ENCODE measurements at places on chromosomes 6 and 20. TPM values are rescaled to one million over a fixed set of nuclear protein-coding genes. Genes with fewer than 3 reads are reported as not detected.

The CCN6 gene
- not detected for total RNA-seq

The LY86 gene
- total RNA-seq, result not detected

The NDRG3 gene
- 22.3 TPM for total RNA-seq

The SIRPG gene
- not detected for total RNA-seq

The MICAL1 gene
- 15.1 TPM for total RNA-seq

The COL21A1 gene
- 0.76 TPM for total RNA-seq

The COL19A1 gene
- total RNA-seq, result not detected

The MYBL2 gene
- 76.0 TPM for total RNA-seq

The JAG1 gene
- 32.8 TPM for total RNA-seq

The SIRPB1 gene
- total RNA-seq, result 0.51 TPM

The IFT52 gene
- total RNA-seq, result 28.7 TPM

The RNF39 gene
- total RNA-seq, result not detected

The RBM24 gene
- 9.9 TPM for total RNA-seq

The FAM162B gene
- total RNA-seq, result not detected

The SLC26A8 gene
- total RNA-seq, result not detected

The PRR3 gene
- 14.5 TPM for total RNA-seq

The HDGFL1 gene
- total RNA-seq, result not detected

The HTR1E gene
- not detected for total RNA-seq

The FAM209B gene
- total RNA-seq, result 0.48 TPM

The DCBLD1 gene
- 37.2 TPM for total RNA-seq

The TRDN gene
- total RNA-seq, result not detected

The BEND6 gene
- total RNA-seq, result 1.4 TPM
